NCI-H1105 (cell line): ENCODE measurements at places on chromosomes 6 and 20.

- no peak for DNase-seq
These were observed 538 bp upstream of the ENPP1 start for GRCh38 chr6:131807321-131807643.

- no peak for DNase-seq
These were observed 17.8 kb downstream of the HLA-B start for GRCh38 chr6:31339210-31339609.

- DNase-seq, result no peak
These were observed 468.6 kb upstream of the ARID1B start for GRCh38 chr6:156308604-156309003.

DNA sequence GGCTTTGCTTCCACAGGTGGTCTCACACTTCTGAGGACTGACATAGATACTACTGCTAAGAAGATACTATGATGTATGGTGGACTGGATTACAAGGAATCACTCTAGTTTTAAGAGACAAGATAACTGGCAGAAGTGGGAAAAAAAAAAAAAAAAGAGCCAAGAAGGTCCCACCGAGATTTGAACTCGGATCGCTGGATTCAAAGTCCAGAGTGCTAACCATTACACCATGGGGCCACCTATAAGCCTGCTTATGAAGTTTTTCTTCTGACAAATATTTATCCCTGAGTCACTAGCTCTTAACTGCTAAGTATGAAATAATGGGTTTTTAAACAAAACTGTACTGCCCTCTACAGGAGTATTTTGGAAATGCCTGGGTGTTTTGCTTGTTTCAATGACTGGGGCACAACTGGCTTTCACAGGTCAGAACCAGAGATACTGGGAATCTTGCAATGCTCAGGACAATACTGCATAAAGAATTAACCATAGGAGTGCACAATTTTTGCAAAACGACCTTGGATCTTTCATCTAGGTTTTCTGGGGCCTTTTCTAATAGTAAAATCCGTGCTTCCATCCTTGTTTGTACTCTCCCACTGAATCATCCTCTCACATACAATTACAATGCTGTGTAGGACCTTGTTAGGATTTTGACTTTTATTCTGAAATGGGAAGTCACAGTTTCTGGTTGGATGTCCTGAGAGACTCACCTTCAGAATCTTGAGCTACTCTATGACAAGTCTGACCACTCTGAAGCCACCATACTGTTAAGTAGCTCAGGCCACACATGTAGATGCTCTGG lies 116.3 kb downstream of the OR2B2 start:
- DNase-seq, result peak; percentile 77

DNA sequence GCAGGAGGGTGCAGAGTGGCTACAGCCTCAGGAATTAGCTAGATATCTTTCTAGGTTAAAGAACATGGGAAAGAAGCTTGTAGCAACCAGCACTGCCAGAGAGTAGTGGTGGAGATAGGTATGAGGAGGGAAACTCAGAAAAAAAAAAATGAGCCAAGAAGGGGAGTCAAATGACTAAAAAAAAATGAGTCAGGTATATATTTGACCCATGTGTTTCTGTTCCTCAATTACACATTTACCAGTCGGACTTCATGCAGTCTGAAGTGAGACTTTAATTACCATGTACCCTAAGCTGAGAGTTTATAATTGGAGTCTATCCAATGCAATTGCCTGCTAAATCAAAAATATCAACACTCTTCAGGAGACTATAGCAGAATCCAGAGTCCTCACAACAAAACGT lies 964.6 kb downstream of the HACE1 start:
- DNase-seq, result no peak

- DNase-seq, result peak; percentile 16
These were observed 22.0 kb upstream of the QKI start for GRCh38 chr6:163392533-163392932.

- DNase-seq, result no peak
These were observed 13.1 kb downstream of the B4GALT5 start for GRCh38 chr20:49700411-49701185.

DNA sequence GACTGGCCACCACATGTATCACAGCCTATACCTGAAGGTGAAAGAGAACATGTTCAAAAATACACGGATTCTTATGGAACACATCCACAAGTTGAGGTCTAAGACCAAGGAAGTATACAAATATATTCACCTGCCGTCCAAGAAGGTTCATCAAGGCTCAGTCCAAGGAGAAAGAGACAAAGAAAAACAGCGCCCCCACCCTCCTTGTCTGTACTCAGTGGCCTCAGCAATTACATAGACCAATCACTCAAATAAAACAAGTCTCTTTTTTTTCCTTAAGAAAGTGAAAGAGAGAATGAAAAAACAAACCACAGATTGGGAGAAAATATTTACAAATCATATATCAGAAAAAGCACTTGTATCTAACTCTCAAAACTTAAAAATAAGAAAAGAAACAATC lies 19.5 kb downstream of the CPXM1 start:
- no peak for DNase-seq

- DNase-seq, result no peak
These were observed 5.7 kb upstream of the ZNF217 start for GRCh38 chr20:53599378-53599777.

- no peak for DNase-seq
These were observed 23.5 kb downstream of the ILRUN start for GRCh38 chr6:34673064-34673463.

- DNase-seq, result peak; percentile 44
These were observed at the start of gene PHACTR2 for GRCh38 chr6:143677891-143678791. Gene PHACTR2 (plus strand): TSS chr6:143677965. CDS start chr6:143678164, 199 bp downstream.

DNA sequence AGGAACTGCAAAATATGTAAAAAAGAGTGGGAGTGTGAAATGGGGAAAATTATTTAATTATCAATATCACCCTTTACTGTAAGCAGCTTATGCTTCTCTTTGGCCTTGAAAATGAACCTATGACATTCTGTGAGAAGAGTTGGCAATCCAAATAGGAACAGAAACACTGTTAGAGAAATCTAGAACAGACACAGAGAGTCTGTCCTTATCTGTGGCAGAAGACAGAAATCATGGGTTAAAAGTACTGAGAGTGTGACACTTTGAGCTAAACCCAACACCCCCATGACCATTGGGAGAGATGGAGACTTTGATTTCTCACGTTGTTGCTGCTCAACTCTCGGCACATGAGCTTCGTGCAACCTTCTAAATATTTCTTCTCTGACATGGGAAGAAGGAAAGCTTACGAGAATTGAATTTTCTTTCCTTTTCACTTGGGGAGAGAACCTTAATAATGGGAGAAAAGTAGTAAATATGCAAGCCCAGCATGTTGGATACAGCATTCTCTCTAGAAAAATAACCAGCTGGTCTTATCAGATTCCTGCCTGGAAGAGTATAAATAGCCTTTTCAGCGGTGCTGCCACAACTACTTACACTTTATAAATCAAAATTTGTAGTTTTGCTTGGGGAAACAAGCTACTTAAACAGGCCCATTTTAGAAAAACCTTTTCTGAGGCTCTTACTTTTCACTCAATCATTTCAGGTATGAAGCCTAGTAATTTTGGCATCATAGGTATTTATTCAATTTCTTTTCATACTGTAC lies 49.4 kb upstream of the NOX3 start:
- DNase-seq, result no peak

DNA sequence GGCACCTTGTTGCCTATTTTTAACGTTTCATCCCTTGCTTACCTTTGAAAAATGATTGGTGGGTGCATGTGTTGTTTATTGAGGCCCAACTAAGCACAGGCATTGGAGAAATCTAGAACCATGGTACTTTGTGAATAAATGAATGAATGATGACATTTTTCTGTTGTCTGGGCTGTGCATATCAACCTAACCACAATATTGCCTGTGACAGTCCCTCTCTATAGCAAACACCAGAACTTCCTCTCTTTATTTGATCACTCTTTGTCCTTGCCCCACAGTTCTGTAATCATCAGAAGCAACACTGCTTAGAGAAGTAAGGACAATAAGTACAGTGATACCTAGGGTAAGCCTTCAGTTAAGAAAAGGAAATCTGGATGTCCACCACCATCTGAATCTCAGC lies 75.1 kb downstream of the TBC1D7 start:
- DNase-seq, result no peak

DNA sequence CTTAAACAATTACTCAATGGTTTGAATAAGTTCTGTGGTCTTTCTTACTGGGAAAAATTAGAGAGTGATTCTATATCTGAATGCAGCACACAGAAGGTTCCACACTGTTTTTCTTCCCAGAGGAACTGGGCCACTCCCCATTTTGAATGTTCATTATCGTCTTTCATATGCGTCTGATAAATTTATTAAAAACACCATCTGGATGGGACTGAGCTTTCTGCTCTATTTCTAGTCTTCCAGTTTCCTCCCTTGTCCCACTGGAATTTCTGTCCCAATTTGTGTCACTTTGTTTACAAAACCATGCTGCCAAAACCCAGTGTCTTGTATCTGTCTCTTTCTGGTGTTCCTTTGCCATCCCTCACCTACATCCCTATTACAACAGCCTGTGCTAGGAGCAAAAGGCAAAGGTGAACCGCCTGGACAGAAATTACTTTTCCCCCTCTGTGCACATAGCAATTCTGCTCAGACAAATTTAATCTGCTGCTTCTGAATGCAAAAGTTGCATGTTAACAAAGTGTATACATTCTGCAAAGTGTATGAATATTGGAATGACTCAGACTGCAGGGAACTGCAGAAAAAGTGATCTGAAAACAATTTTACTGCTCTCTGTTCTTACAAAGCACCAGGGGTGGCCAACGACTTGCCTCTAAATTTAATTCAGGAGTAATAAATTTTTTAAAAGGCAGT lies 333.6 kb downstream of the BTBD9 start:
- no peak for DNase-seq

DNA sequence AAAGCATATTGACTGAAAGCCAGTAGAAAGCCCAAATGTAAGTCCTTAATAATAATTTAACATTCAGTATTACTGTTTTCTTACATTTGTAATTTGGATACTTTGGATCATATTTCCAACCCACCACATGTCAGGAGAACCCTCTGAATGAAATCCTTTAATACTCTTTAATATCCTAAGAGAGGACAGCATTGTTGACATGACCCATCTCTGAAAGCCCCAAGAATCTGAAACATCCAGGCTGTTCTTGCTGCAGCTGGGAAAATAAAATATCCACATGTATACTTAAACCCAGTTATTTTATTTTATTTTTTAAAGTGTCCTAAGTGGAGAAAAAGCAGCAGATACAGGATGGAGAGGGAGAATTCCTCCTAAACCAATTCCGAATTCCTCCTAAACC lies 130.8 kb upstream of the RIPOR2 start:
- no peak for DNase-seq

DNA sequence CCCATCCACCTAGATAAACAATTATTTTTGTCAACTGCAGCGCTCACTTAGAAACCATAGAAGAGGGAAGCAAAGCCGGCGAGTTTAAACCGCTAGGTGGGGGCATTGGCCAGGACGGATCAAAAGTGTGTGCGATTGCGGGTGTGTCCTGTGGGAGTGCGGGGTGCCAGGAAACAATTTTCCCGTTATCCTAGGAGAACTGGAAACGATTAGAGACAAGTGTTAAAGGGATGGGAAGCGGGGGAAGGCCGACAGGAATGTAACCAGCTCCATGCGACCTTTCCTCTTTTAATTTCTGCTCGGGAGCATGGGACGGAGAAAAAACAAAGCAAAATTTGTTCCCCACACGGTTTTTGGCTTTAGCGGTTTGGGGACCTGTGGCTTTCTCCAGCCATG lies 2.8 kb upstream of the HTR1B start:
- DNase-seq, result no peak

- DNase-seq, result no peak
These were observed 24.9 kb upstream of the SLC2A12 start for GRCh38 chr6:134077301-134077700.

DNA sequence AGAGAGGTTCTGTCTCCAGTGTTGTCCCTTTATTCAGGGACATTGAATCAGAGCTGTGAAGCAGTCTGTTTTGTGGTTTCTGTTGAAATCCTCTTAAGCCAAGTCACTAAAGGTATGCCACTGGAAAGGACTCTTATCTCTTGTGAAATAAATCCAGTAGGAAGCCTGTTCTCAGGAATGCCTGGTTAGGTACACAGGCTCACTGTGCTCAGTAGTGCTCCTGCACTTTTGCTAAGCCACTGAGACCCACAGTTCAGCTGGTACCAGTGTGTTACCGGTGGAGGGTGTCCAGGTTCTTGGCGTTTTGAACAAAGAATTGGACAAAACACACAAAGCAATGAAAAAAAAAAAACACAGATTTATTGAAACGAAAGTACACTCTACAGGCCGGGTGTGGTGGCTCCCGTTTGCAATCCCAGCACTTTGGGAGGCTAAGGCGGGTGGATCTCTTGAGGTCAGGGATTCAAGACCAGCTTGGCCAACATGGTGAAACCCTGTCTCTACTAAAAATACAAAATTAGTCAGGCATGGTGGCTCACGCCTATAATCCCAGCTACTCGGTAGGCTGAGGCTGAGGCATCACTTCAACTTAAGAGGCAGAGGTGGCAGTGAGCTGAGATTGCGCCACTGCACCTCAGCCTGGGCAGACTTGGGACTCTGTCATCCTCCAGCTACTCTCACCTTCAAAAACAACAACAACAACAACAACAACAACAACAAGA lies 186.1 kb downstream of the JARID2 start:
- no peak for DNase-seq

GRCh38 chr6:30378290-30378937 lies 33.5 kb downstream of the RPP21 start:
- DNase-seq, result no peak

DNA sequence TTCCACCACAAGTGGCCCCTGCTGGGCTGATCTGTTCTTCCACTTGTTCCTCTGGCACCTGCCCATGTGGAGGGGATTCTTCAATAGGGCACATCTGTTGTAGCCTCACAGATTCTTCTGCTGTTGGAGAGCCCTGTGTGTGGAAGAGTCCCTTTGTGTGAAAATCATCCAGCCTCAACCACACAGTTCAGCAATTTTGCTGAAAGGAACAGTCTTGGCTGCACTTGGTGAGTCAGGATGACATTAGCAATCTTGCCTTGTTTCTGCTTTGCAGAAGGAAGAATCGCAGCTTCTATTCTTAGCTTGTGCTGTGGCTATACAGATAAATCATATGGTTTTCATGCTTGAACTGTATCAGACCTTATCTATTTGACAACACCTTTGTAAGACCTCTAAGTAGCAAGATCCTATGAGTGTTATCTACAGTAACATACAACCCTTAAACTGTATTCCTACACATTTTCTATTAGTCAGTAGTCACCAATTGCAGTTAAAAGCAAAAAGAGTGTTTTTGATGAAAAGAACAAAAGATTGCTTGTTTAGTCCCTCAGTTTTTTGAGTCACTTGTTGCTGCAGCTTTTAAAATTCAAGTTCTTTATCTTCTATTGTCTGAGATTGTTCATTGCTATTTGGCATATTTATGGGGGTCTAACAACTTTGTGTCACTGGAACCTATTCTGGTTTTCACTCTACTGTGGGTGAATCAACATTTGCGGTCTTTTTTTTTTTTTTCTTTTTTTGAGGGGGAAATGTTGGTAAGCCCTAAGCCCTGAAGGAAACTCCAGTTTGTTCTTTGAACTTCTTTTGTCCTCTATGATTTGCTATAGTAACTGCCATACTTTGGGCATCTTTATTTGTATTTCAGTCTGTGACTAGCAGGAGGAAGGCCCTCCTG lies 231.6 kb downstream of the TFAP2B start:
- no peak for DNase-seq

DNA sequence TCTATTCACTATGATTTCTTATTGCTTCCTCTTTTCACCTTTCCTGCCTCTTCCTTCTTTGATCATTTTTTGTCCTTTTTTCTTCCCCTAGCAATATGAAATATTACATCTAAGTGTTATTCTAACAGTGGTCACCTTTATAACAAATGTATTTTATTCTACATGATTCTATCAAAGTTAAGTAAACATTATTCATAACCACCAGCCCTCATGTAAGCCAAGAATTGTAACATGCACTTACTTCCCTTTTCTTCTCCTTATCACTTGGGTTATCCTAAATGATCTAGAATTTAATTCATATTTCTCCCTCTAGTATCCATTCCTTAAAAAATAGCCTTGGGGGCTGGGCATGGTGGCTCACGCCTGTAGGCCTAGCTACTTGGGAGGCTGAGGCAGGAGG lies 88.3 kb upstream of the SLC22A23 start:
- no peak for DNase-seq
